ENCODE measurements at places on chromosomes 16 and 17.

- no peak for DNase-seq
Measured at GRCh38 chr17:20926532-20926931, 116.3 kb downstream of the USP22 start.

DNA sequence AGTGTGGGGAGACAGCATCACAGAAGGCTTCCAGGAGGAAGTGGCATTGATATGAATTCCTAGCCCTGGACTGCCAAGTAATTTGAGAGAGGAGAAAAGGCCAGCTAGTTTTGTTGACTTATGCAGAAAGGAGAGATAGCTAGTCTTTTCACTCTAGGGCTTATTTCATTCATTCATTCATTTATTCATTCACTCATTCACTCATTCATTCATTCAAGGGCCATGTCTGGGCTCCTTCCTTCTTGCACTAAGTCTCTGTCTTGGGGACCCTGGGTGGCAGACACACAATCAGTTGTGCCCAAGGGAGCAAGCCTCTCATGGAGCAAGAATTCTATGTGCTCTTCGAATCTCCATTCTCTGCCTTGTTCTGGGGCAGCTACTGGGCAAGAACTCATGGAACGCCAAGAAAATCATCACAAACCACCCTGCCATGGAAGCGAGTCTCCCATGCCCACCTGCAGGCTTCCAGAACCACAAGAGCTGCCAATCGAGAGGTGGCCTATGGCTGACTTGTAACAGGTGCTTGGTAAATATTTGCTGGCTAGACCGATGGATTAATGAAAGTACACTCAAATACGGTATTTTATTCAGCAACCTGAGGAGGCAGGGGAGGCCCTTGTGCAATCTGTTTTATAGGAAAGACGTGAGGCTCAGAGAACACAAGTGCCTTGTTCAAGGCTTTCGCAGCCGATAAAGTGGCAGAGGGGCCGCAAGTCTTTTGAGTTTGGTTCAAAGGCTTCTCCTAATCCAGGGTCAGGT, 223.6 kb downstream of the XYLT1 start:
- DNase-seq: no peak

- DNase-seq: no peak
Measured at GRCh38 chr17:45411348-45412105, 21.1 kb downstream of the ARHGAP27 start.

GRCh38 chr16:82658796-82659195, 32.0 kb downstream of the CDH13 start:
- no peak for DNase-seq

- DNase-seq: no peak
Measured at GRCh38 chr16:4200000-4200780, 41.7 kb downstream of the SRL start.

DNA sequence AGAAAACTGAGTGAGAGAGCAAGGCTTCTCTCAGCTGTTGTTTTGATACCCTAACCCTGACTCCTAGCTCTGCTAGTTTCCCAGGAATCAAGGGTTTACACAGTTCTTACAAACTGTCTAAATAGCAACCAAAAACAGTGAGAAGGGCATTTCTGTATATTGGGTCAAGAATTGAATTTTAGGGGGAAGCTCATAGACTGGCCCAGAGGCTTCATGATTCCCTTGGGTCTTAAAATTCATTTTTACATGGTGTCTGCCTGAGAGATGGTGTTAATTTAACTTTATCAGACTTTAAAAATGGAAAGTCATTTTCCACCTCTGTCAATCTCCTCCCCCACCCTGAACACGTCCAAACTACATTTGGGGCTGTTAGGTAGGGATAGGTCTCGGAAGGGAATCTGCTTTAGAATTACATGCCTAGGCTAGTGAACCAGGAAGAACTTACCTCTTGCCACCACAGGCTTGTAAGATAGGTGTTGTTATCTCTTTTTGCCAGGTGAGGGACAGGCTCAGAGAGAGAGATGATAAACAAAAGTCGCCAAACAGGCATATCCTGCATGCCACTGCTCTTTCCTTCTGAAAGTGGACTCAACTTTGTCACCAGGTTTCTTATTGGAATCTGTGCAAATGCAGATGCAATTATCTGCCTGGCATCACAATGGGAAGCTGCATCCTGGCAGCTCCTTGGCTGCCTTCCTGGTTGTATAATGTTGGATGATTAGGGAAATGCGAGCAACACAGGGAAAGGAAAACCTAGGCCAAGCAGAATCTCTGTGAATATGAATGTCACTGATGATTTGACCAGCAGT, 3.1 kb downstream of the PHAF1 start:
- no peak for DNase-seq

- DNase-seq: no peak
Measured at GRCh38 chr17:67509390-67510287, 132.6 kb downstream of the PITPNC1 start.

- DNase-seq: no peak
Measured at GRCh38 chr16:20660325-20660724, 37.2 kb downstream of the ACSM1 start.

- DNase-seq: peak; percentile 31
Measured at GRCh38 chr17:10631048-10631700, 25.9 kb downstream of the MYH3 start.

DNA sequence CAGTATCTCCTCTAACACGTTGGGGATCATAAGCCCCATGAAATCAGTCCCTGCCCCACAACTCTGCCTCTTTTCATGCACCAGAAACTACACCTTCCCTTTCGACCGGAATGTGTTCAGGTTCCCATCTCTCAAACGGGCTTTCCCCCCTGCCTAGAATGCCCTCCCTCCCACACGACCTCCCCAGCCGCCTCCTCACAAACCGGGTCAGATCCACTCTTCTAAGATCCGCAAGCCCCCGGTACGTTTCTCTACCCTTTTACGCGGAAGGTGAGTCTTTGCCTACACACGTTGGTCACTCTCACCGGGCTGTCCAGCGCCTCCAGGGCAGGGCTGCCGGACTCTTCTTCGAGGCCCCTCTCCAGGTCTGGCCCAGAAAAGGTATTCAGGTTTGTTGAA, 708 bp downstream of the DHX33 start:
- DNase-seq: no peak

GRCh38 chr17:42334677-42335076, 46.4 kb downstream of the STAT5A start:
- DNase-seq: no peak

GRCh38 chr16:1351215-1351581, 480 bp downstream of the TSR3 start:
- no peak for DNase-seq

GRCh38 chr16:53822936-53823529, 119.1 kb downstream of the FTO start:
- no peak for DNase-seq

- no peak for DNase-seq
Measured at GRCh38 chr17:76394166-76394565, 9.8 kb downstream of the SPHK1 start.

DNA sequence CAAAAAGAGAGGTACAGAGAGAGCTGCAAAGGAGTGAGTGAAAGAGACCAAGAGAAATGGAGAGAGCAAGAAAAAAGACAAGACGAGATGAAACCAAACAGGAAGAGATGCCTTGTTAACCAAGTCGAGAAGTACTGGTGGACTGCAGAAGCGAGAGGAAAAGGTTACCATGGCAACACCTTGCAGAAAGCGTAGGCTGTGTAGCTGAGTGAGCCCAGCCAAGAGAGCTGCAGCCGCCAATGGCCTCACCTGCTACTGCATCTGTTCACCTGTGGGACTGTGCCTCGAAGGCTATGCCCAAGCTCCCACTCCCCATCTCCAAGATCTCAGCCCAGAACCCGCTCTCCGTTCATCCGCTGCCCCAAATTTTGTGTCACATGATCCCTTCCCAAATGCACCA, 161.3 kb downstream of the SLC39A11 start:
- peak; percentile 88 for DNase-seq

DNA sequence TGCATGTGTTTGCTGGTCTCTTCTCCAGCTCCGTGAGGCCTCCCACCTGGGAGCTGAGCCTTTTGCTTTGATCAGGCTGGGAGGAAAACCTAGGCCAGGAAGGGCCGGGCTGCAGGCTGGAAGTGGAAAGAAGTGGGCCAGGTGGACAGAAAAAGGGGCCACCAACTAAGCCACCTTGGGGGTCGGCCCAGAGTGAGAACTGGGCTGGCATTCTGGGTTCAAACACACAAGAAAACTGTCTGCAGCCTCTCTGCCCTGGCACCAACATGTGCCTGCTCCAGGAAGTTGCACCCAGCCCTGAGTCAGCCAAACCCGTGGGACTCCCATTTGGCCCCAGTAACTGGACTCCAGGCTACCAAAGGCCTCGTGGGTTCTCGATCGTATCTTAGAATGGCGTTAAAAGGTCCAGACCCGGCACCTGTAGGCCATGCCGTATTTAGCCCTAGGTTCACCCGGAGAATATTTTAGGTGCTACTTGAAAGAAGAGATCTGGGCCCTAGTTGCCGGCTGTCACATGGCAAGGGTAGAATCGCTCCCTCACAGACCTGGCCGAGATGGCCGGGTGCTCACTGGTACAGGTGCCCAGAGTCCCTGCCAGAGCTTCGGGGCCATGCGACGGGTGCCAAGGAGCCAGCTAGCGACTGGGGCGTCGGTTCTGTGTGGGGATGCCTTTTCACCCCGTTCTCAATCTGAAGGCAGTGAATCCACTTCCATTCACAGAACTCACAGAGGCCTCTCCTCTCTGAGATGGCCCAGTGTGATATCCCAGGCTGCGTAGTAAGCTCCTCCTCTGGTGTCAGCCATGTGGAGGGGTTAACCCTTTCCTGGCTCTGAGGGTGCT, 236.6 kb downstream of the MRTFB start:
- DNase-seq: no peak

- DNase-seq: no peak
Measured at GRCh38 chr16:1413684-1414531, 596 bp downstream of the UNKL start.

- no peak for DNase-seq
Measured at GRCh38 chr17:19725486-19725885, 9.1 kb upstream of the SLC47A2 start.

DNA sequence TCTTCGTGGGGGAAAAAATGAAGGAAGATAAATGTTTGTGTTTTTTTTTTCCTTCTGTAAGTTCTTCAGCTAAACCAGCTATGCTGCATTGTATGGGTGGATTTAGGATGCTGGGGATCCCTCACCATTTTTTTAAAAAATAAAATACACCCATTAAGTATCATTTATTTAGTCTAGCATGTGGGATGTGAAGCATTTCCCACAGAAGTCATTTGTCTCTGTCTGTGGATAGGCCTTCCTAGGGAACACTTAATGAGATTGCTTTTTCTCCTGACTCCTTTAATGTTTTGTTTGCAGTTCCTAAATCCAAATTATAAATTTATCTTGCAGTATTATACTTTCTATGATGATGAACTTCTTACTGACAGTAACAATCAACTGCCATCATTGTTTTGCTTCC, 146.7 kb downstream of the PPM1E start:
- DNase-seq: no peak

DNA sequence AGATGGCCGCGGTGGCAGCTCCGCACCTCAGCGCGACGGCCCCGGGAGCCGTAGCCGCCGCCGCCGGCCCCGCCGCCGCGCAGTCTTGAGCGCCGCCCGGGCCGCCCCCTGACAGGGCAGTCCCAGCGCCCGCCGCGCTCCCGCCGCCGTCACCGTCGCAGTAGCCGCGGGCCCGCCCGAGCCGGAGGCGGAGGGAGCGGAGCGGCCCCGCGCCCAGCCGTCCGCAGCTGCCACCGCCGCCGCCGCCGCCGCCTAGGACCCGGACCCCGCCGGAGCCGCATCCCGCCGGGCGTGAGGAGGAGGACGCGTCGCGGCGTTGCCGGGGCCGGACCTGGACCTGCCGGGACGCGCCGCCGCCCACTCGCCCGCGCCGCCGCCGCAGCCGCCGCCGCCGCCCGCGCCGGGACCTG, 218 bp downstream of the TNRC6C start:
- DNase-seq: no peak

DNA sequence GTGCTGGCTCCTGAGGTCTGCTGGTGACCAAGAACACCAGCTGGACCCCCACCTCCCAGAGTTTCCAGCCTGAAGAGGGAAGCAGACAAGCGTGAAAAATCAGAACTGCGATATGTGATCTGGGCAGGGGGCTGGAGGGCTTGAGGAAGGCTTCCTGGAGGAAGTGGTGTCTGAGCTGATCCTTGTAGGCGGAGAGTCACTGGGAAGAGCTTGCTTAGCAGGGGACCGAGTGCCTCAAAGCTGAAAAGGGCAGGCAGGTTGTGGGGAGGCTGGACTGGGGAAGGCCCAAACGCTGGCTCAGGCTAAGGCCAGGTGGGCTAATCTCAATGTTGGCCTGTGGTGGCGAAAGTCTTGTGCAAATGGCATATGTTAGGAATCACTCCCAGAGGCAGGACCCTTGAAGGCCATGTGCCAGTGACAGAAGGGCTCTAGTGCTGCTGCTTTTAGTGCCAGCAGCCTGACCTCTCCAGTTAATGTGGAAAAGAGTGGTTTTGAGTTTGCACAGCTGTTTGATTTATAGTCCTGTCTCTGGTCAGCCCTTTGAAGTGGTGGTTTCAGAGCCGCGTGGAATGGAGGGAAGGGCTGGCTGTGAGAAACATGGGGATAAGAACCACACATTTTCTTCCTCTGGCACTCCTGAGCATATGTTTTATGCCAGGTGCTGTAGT, 85.3 kb upstream of the LGALS9 start:
- DNase-seq: no peak

GRCh38 chr17:9771465-9771864, 19.9 kb downstream of the DHRS7C start:
- no peak for DNase-seq

DNA sequence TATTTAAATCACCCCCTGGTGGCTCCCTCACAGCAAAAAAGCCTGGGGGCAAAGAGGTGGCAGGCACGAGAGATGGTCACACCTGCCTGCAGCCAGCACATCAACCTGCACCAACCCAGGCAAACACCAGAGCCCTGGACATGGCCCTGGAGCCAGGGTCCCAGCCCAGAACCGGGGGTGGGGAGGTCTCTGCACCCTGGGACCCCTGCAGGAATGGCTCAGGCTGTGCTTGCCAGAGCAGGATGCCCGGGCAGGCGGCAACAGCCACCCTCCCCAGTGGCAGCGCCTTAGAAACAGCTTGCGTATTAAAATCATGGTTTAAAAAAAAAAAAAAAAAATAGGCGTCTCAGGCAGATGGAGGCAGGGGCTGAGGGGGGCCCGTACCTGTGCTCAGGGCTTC, 16.2 kb downstream of the MYBBP1A start:
- no peak for DNase-seq

DNA sequence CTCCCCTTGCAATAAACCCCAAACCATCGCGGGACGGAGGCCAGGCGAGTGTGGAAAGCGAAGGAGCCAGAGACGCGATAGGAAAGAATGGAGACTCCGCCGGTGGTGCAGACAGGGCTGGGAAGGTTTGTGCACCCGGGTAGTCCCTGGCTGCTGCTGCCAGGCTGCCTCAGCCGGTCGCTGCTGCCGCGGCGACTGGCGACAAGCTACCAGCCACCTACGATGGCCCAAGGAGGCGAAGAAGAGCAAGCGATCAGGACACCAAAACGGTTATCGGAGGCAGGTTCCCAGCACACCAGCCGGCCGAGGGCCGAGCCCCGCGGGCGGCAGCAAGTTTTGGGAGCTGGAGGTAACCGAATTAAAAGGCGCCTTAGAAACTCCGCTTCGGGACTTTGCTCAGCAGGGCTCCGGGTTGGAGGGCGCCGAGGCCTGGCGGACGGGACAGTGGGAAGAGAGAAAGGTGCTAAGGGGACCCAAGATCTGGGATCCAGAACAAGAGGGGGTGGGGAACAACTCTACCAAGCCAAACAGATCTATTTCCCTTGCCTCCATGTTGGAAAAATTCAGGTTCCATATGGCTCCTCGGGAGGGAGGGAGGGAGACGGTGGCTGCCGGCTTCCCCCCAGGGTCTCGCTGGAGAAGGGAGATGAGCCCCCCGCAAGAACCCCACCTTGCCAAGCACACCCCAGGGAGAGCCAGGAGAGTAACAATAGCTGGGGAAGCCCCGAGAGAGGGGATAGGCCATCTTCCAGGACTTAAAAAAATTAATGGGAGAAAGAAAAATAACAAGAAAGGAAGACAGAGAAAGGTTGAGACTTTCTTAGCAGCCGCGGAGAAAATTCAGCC, 9.7 kb upstream of the HOXB2 start:
- DNase-seq: no peak
